Stimulated activated CD8-positive, alpha-beta memory T cell treated with anti-CD3 and anti-CD28 coated beads, Interleukin-15, amount 100 ng/mL, for 1 hour (primary cell): ENCODE measurements at places on chromosomes 2 and 18.
A peak's percentile ranks its signal among the peaks of the same experiment; 100 is the strongest.

DNA sequence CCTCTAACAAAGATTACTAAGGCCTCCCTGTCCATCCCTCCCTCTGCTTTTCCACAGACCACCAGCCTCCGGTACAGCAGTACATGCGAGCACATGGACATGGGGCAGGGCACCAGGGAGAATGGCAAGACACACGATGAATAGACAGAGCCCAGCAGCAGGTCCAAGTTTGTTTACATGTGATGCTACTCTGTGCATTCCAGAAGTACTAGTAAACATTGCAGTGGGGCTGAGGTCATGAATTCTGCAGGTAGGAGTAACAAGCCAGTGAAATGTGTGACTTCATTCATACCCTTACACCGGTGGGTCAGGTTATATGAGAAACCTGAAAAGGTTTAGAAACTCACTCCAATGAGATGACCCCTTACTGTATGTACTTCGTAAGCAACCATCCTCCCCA lies 205.7 kb downstream of the BCL11A start:
- no peak for DNase-seq

DNA sequence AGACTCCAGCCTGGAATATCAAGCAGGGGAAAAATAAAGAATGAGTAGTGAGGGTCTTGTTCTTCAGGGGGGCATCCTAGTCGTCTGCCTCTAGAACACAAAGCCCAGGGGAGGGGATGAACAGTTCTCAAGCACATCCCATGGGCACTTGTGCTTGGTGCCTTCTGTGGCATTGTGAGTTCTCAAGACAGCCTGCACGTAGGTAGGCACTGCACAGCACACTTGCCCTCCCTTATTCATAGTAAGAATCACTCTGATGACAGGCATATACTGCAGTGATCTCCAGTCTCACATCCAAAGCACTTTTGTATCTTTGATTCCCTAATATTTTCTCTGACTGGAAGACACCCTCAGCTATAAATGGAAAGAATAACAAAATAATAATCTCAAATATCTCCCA lies 104.7 kb upstream of the CNGA3 start:
- no peak for DNase-seq

DNA sequence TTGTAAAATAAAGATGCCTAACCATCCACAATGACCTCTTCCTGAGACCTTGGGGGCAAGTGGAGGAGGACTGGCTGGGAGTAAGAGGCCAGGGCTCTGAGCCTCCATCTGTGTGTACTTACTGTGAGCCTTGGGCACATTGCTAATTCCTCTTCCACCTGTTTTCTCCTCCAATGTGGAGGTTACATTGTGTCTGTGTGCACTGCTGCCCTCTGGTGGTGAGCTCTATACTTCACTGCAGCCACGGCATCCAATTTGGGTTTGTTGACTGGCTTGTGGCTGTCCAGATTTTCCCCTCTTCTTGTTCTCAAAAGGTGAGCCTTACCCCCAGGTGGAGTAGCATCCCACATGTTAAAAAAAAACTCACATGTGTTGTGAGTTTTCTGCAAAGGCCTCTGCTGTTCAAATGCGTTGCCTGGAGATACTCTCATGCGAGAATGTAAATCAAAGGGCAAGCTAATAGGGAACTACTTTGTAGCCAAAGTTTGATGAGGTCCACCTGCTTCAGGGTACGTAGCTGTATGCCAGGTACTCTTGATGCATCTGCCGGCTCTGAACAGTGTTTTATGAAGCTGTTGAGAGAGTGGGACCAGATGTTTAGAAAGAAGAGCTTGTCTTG lies 80.8 kb downstream of the APOB start:
- DNase-seq, result peak; percentile 59

DNA sequence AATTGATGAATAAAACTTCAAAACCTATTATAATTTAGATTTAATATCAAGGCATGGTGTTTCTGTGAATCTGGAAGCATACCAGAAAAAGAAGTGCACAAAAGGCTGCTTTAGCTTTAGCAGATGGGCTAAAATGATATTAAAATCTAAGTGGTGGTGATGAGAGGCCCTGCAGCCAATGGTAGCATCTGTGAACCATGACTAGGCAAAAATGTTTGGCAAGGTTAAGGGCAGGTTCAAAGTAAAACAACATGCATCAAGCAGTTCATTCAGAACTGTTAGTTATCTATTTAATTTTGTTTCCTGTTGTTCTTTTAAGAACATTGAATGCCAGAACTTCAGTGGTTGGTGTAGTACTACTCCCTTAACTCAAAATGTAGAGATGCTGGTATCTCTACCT lies 1736.9 kb upstream of the CELF4 start:
- no peak for DNase-seq

GRCh38 chr2:28583899-28584553 lies 88.2 kb downstream of the PLB1 start:
- no peak for DNase-seq

- no peak for DNase-seq
Measured at GRCh38 chr2:88537640-88538039, 85.1 kb upstream of the FOXI3 start.

- no peak for DNase-seq
Measured at GRCh38 chr2:33104726-33105125, 158.0 kb downstream of the LTBP1 start.

GRCh38 chr2:174063492-174064092 lies 98.4 kb upstream of the SP3 start:
- DNase-seq, result no peak

- DNase-seq, result no peak
Measured at GRCh38 chr2:127401757-127402695, 14.3 kb upstream of the MAP3K2 start.

DNA sequence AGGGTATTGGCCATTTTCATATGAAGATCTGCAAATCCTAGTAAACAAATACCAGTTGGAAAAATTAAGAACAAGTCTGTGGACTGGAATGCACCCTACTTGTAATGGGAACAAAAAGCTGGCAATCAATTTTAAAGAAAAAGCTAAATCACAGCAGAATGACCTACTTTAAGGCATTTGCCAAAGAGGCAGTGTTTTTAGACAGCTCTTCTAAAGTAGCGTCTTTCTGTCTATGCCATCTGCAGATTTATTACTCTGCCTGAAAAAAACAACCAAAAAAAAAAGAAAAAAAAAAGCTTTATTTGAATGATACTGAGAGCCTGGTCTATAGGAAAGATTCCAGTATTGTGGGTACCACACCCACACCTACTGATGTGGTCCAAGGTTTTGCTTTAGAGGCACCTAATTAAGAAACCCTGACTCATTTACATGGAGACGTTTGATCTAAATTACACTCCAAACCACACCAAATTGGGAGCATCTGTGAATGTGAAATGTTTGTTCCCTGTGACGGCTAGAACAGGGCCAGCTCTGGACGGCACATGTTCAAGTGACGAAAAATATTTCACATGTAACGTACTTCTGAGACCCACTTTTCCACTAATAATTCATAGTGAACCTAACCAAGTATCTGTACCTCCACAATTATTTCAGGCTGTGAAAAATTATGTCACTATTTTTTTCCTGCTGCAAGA lies 597.1 kb downstream of the ARHGAP15 start:
- no peak for DNase-seq

DNA sequence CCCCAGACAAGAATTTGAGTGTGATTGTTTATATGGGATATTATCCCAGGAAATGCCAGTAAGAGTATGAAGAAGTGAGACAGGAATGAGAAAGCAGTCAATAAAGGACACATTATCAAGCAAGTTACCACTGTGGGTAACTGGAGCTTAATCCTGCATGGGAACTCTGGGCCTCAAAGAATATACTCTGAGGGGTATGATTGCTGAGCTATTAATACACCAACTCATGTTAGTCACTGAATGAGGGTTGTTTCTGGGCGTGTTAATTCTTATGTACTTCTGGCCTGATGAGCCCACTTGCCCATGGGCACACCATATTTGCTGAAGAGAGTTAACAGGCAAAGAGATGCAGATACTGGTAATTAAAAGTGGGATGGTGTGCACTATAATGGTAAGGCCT lies 26.6 kb upstream of the PAIP2B start:
- DNase-seq, result no peak

- no peak for DNase-seq
Measured at GRCh38 chr18:36471393-36471792, 173.9 kb downstream of the FHOD3 start.

- no peak for DNase-seq
Measured at GRCh38 chr18:52395146-52395852, 55.3 kb downstream of the DCC start.

DNA sequence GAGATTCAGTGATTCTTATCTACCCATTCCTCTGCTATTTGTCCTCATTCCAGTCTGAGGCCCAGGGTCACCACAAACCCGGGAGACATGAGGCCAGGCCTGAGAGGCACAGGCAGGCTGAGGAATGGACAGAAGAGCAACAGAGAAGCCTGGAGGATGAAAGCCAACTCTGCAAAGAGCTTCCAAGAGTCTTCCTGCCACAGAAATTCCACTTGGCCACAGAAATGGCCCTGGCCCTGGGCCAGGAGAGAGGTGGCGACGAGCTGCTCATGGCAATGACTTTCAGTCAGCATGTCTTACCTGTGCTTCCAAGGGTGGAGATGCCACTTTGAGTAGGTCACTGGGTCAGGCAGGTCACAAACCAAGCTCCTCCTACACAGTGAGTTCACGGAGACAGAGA lies 155.3 kb upstream of the PKDCC start:
- DNase-seq, result no peak

DNA sequence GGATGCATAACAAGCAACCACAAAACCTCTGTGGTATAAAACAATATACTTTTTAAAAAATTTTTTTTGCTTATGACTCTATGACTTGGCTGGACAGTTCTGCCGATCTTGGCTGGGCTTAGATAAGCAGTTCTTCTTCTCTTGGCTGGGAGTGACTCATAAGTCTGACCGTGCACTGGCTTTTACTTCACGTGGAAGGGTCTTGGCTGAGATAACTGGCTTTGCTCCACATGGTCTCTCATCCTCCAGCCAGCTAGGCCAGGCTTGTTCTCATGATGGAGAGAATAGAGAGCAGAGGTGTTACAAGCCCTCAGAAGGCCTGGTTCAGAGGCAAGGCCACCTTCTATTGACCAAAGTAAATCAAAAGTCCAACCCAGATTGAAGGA lies 178.9 kb upstream of the SERPINE2 start:
- no peak for DNase-seq

GRCh38 chr2:49770919-49771318 lies 616.6 kb upstream of the FSHR start:
- DNase-seq, result no peak

DNA sequence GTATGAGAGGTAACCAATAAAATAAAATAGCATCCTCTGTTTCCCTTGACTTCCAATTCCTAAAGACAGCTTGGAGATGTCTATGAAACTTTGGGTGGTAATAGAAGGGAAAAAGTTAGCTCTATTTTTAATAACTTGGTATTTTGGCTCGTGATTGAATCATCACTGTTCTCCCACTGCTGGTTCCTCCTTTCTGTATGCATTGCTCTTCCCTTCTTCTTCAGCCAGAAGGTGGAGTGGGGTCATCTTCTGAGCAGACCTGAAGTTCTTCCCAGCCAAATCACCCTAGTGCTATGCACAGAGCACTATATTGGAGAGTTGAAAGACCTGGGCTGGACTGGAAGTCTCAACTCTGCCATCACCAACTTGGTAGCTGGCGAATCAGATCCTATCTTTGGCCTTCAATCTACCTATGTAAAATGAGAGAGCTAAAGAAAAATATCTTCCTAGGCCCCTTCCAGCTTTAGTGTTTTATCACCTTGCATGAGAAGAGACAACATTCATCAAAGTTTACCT lies 54.1 kb downstream of the CPO start:
- DNase-seq, result no peak

- no peak for DNase-seq
Measured at GRCh38 chr18:69684789-69685188, 262.9 kb downstream of the CD226 start.

- no peak for DNase-seq
Measured at GRCh38 chr2:24021122-24021998, 11.5 kb downstream of the MFSD2B start.

- no peak for DNase-seq
Measured at GRCh38 chr2:101758001-101758400, 60.5 kb downstream of the MAP4K4 start.

- no peak for DNase-seq
Measured at GRCh38 chr2:55869637-55870325, 53.8 kb downstream of the EFEMP1 start.

DNA sequence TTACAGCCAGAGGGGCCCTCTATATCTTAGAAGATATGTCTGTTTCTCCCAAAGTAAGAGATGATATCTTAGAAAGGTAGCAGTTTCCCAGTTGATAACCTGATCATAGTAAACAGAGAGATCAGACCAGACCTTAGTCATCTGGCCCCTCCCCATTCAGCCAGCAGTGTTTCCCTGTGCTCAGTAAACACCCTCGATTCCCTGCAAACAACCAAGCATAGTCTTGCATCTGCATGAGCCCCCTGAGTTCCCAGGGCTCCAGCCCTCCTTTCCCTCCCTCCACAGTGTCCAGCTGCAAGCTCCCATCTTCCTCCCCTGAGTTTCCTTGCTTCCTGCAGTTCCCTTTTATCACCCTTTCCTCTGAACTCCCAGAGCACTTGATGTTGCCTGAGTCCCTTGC lies 20.3 kb downstream of the NRP2 start:
- no peak for DNase-seq

DNA sequence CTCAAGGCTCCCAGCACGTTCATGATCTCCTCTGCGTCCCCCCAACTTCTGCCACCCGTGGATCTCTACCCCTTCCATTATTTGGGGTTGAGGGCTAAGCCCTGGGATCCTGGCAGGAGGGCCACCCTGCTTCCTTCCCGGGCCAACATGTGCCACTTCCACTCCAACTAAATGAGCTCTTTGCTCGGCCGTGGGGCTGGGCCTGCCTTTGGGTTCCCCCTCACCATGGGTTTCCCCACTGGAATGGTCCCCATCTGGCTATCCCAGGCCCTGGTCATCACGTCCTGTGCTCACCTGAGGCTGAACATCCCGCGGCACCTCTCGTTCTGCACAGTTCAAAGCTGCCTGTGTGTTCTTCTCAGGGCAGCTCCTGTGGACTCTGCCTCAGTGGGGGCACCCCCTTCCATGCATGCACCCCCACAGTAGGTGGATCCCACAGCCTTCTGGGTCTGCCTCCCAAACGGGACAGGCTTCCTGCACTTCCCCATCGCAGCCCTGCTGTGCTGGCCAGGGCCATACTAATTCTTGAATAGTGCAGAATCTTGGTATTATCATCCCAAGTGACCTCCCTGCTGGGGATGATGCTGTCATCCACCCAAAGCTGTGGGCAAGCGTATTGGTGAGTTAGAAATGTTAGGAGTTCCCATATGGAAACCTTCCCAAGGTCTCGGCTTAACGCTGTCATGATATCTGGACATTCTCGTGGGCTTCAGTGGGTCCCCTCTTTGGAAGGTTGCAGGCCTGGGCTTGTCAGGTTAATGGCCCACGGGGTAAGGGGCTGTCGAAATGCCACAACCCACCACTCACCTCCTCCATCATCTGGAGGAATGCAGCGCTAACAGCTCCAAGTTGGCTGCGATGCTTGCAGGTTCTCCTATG lies 150.5 kb upstream of the TWIST2 start:
- DNase-seq, result no peak
